ENCODE measurements at places on chromosomes 2 and 18.
A peak's percentile ranks its signal among the peaks of the same experiment; 100 is the strongest.

DNA sequence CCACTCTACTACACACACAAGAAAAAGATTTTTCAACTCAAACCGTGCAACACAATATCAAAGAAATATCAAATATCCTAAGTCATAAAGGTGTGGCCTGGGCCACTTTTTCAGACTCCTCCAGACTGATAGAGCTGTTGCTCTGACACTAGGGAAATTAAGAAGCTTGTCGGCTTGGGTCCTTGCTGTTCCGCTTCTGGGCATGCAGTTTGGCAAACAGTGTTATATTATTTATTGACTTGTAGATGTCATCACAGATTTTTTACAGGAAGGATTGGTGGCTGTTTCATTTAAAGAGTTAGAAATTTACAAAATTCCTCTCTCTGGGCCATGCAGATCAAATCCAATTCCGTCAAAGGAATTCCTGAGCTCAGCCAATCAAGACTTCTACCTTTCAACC is 98.3 kb upstream of the MSH2 start:
- DNase-seq, result no peak

- DNase-seq, result no peak
These were observed 53.6 kb upstream of the RPRM start for GRCh38 chr2:153532140-153532539.

GRCh38 chr2:88254437-88255091 is 84.4 kb downstream of the THNSL2 start:
- DNase-seq, result no peak

DNA sequence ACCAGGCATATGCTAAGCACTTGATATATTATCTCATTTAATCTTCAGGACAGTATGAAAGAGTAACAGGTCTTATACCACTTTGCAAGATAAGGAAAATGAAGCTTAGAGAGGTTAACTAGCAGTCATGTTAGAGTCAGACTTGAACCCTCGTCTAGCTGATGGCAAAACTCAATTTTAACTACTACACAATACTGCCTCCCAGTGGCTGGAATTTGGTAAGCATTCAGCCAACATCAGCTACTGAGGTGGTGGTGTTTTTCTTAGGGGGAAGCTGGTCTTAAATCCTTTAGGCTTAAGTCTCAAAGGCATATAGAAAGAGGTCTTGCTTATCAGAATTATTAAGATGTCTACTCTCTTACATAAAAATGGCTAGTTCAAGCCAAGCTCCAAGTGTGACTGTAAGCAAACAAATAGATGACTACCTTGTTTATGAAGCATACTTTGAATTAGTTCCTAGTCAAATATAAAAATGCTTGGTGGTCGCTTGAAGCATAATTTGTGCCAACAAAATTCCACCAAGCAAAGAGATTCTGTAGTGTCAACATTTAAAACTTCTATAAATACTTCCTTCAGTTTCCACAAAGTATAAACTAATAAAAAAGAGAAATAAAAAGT is 325.4 kb upstream of the FIGN start:
- no peak for DNase-seq

DNA sequence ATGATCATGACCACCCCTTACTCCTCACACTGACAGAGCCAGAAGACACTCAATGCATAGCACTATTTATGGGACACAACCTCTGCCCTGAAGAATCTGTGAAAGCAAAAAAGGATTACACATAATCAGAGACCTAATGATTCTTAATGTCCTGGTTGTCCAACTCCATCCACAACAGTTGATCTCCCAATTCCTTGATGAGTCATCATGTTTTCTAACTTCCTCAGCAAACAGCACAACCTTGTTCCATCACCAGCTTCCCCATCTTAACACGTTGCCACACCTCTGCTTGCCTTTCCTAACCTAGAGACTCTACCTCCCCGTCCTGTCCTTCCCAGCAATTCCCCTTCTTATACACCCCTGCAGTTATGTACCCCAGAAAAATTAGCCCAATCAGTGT is 13.2 kb upstream of the MARCHF4 start:
- DNase-seq, result no peak

- no peak for DNase-seq
These were observed 25.0 kb downstream of the DCDC2C start for GRCh38 chr2:3728104-3729054.

GRCh38 chr2:205768341-205768740 is 86.0 kb downstream of the NRP2 start:
- DNase-seq, result no peak

- DNase-seq, result no peak
These were observed 492.5 kb downstream of the SOX11 start for GRCh38 chr2:6184532-6185292.

DNA sequence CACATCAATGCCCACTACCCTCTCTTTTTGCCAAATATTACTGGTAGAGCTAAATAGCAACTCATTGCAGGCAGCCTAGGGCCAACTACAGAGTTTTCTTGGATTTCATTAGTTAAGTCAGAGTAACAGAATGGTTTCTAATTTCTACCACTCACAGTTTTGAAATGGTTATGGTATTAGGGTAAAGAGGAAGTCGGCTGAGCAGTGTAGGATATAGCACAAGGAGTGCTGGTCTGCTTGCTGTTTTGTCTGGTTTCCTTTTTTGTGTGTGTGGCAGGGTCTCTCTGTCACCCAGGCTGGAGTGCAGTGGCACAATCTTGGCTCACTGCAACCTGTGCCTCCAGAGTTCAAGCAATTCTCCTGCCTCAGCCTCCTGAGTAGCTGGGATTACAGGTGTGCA is 289.2 kb upstream of the CCDC68 start:
- DNase-seq, result no peak

DNA sequence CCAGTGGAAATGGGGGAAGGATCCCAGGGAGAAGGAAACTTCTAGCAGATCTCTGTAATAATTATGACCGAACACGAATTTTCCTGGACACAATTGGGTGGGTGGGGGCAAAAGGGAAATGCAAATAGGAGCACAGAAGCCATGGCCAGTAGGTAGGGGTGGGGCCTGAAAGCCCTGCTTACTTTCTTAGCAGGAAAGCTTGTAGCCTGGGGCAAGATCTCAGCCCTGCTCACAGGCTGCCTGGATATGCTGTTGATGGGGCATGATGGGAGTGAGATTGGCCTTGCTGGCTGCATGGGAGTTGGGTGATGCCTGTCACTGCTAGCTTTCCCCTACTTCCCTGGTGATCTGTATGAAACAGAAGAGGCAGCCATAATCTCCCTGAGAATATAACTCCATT is 45.9 kb upstream of the SPOPL start:
- DNase-seq, result no peak

GRCh38 chr2:16566701-16567100 is 98.9 kb downstream of the CYRIA start:
- DNase-seq, result no peak

DNA sequence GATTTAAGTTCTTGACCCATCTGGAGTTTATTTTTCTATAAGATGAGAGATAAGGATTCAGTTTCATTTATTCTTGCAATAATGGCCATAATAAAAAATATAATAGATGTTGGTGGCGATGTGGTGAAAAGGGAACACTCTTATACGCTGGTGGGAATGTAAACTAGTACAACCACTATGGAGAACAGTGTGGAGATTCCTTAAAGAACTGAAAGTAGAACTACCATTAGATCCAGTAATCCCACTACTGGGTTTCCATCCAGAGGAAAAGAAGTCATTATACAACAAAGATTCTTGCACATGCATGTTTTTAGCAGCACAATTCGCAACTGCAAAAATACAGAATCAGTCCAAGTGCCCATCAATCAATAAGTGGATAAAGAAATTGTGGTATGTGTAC is 1040.5 kb upstream of the GYPC start:
- DNase-seq, result no peak

- DNase-seq, result no peak
These were observed 159.1 kb downstream of the DOCK10 start for GRCh38 chr2:224883172-224883516.

DNA sequence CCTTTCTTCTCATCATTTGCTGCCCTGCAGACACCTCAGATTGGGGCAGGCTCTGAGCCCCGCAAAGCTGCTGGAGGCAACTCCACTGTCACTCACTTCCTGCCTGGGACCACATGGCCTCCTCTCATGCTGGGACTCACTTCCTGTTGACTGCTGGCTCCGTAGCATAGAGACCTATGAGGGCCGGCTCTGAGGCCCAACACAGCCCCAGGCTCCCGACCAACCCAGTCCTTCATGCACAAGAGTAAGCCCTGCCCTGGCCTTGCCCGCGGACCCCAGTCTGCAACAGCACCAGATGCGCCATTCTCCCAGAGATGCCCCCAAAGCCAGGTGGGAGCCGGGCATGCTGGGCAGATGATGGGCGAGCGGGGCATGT is 55.7 kb downstream of the DNMT3A start:
- DNase-seq, result no peak

GRCh38 chr2:128377071-128377910 is 58.6 kb upstream of the HS6ST1 start:
- no peak for DNase-seq

DNA sequence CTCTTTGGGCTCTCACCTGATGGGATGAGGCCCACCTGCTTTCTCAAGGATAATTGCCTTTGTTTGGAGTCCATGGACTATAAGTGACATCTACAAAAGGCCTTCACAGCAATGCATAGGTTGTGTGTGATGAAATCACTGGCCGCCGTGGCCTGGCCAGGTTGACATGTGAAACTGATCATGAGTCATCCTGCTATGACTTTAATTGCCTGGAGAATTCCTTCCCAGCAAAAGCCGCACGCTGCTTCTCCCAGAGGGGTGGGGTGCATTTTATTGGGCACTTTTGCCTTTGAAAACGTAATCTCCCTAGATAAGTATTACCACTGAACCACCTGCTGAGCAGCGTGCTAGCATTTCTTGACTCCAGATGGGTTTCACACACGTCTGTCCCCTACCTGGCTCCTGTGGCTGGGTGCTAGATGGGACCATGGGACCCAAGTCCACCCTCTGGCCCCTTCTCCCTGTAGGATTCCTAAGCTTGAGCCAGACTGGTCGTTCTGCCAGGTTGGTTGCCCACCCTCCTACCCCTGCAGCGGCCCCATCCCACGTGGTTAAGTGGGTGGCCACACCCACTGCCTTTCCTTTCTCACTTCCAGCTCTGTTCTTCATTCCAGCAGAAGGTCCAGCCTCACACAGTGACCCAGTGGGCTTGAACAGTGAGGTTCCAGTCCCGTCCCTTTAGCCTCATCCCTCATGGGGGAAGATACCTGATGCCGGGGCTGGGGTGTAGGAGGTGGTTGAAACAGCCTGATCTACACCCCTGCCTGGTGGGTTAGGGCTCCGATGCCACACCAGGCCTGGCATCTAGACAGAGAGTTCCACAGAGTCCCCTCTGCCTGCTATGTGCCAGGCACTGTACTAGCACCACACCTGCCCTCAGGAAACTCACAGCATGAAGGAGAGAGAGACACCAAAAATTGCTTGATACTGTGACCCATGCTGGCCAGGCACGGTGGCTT is 89.6 kb downstream of the GBX2 start:
- no peak for DNase-seq

GRCh38 chr2:40041422-40042382 is 262.6 kb upstream of the THUMPD2 start:
- DNase-seq, result no peak

GRCh38 chr2:186559370-186559769 is 30.5 kb upstream of the ITGAV start:
- DNase-seq, result no peak

DNA sequence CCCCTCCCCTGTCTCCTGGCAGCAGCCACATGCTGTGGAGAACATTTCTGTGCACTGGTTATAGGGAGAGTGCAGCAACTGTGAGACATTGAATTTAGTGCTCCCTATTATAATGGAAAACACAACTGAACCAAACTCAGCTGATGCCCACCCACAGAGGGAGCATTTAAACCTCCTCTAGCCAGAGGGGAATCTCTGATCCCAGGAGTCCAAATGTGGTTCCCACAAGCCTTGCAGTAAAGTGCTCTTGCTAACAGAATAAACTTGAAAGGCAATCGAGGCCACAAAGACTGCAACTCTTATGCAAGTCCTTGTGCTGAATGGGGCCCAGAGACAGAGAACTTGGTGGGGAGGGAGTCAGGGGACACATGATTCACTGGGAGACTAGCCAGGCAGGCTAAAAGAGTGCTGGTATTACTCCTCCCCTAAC is 638.8 kb upstream of the VRK2 start:
- DNase-seq, result no peak

DNA sequence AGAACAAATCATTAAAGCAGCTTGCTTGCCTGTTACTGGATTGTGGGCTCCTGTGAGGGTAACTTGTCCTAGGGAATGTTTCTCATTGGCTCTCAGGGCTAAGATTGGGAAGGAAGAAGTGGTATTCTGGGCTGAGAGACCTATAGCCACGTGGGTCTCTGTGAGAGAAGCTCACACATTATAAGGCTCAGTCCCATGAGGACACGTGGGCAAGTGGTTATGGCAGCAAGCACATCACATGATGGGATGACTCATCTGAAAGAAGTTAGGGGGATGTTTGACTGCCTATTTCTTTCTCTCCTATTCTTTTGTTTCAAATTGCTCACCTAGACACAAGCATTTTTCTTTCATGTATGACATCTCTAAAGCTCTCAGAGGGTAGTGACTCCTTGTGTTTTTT is 418.0 kb upstream of the ST6GAL2 start:
- no peak for DNase-seq

- DNase-seq, result no peak
These were observed 605.2 kb upstream of the ID2 start for GRCh38 chr2:8076448-8077342.

DNA sequence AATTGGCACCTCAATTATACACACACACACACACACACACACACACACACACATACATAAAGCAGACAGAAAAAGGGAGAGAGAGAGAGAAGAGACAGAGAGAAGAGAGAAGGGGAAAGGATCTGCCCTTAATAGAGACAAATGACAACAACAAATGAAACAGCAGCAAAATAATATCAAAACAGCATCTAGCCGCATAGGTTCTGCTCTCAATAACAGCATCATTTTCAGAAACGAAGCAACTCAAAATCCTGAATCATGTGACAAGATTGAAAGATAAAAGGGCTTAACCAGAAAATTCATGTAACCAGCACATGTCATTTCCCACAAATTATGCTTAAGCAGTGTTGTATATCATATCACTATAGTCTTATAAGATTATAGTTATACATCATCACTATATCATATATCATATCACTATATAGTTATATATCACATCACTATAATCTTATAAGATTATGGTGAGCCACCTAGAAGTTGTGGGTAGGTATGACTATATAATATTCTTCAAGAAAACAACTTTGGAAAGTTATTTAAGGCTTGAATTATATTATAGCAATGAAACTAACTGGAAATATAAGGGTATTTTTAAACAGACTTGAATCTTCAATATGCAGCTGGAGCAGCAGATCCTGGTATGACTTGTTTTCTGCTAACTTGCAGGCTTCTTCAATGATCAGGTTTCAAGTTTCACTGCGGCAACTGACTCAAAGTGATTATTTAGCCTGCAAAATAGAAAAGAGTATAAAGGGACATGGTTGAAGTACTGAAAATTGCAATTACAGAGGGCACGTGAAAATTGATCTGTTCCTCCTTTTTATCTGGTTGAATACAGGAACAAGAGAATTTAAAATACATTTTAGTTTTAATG is 16.1 kb upstream of the VPS54 start:
- peak; percentile 17 for DNase-seq

DNA sequence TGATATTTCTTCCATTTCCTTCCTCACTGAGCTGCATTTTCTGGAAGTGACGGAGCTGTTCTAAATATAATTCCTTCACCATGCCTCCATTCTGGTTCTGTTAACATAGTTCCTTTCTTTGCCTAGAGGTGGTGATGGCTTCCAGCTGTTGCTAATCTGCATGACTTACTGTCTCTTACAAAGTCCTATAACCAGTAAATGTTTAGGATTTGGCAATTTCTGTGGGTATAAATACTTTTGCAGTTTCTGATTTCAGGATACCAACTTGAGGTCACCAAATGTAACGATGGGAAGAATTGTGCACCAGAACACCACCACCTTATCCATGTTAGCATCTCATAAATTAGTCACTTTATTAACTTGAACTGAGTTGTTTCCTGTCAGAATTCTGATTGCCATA is 101.7 kb upstream of the FN1 start:
- DNase-seq, result no peak
